Ovary (tissue), 10 donors: ENCODE measurements at places on chromosomes 13 and 19. TPM values are rescaled to one million over a fixed set of nuclear protein-coding genes. Genes with fewer than 3 reads are reported as not detected.

GRCh38 chr19:14150770-14151661 is 14.6 kb upstream of the ASF1B start:
- no peak for DNase-seq

DNA sequence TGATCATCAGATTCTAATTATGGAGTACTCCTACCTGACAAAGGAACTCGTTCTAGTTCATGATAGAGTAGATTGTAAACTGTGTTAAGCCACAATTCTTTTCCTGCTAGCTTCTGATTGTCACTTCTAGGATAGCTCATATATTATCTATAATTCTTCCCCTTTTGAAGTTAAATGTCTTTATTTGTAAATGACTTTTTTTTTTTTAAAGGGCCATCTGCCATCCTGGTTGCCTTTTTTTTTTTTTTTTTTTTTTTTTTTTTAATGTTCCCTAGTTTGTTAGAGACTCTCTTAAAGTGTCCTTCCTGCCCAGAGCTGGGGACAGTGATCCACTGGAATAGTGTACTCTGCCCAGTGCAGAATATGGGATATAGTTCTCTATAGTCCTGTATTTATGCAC is 4.3 kb downstream of the CHAMP1 start:
- DNase-seq: no peak

- peak; percentile 42 for DNase-seq
These were observed 191.8 kb upstream of the NBEA start for GRCh38 chr13:34750078-34750931.

ZNF730 gene
- 0.97 TPM for total RNA-seq

LGALS7B gene
- not detected for total RNA-seq

DNA sequence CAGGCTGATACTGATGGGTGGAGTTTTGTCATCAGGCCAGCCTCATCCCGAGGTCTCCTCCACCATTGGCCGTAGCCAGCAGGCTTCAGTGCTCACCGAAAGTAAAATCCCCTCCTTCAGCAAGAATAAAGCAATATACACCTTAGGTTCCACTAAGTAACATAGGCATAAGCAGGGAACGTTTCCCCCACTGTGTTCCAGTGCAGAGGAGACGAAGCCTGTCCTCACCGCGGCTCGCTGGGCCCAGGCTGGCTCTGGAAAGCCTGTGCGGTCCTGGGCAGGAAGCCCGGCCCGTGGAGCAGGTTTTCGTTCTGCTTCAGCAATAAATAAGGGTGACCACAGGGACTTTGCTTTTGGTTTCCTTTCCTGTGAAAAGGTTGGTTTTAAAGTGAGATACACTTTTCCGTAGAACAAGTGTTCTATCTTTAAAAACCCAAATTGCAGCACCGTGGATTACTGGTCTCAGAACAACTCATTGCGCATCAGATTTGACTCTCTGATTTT is 16.3 kb upstream of the TEX29 start:
- no peak for DNase-seq

GRCh38 chr19:19202707-19203011 is 555 bp downstream of the NR2C2AP start:
- DNase-seq: no peak
